Stimulated activated CD4-positive, alpha-beta T cell treated with anti-CD3 and anti-CD28 coated beads, Interleukin-1b, Interleukin-23, amount 100 ng/mL, for 1 hour (primary cell): ENCODE measurements at places on chromosomes 3 and 15.
A peak's percentile ranks its signal among the peaks of the same experiment; 100 is the strongest.

- DNase-seq, result no peak
Measured at GRCh38 chr3:72036899-72037298, 252.0 kb upstream of the PROK2 start.

DNA sequence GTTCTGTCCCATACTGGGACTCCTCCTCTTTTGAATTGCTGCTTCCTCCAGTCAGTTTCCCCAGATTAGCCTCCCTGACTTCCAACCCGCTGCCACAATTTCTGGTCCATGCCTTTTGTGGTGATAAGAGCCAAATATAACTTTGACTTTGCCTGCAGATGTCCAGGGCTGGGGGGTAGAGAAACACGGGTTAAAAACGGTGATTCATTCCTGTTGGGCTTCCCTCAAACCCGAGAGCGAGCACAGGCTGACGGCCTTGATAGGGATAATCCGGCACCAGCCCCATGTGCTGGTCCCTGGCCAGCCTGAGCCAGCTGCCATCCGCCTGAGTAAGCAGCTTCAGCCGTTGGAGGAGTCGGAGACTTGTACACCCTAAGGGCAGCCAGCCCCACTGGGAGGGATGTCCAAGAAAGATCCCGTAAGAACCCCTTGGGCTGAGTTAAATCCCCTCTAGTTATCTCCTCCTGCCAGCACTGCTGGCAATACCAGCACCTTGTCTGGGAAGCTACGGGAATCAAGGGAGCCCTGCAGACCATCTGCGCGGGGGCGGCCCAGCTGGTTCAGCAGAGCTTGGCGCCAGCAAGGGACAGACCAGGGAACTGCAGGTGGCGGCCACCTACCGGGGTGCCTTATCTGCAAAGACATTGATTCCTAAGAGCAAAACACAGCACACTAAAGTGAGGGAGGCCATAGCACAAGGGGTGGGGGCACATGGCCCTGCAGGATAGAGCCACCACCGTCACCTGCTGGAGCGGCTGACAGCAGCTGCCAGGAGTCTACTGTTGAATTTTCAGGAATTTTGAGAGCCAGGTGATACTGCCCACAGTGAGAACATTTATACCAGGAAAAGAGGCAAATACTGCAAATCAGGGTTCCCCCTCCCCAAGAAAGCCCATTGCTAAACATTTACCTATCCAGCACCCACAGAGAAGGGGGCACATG, 18.1 kb downstream of the CSPG4 start:
- no peak for DNase-seq

GRCh38 chr15:55290528-55291057, 980 bp upstream of the RAB27A start:
- peak; percentile 64 for DNase-seq

- no peak for DNase-seq
Measured at GRCh38 chr15:57549935-57550334, 41.8 kb upstream of the MYZAP start.

DNA sequence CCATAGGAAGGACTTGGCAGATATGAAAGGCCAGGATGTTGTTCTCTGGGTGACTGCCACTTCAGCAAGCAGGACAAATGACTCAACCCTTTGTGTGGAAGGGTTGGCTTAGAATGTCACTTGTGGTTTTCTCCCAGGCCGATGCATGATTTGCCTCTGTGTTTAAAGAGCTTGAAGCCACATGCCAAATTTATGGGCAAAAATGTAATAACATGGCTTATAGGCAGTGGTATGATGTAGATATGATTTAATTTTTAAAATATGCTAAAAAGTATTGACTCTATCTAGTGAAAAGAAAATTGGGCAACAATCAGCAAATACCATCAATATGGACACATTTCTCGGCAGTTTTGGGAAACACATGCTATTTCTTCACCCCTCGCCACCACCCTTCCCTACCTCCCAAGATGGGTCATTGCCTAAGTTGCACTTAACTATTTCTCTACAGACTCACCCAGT, 114.6 kb downstream of the CYP19A1 start:
- DNase-seq, result no peak

DNA sequence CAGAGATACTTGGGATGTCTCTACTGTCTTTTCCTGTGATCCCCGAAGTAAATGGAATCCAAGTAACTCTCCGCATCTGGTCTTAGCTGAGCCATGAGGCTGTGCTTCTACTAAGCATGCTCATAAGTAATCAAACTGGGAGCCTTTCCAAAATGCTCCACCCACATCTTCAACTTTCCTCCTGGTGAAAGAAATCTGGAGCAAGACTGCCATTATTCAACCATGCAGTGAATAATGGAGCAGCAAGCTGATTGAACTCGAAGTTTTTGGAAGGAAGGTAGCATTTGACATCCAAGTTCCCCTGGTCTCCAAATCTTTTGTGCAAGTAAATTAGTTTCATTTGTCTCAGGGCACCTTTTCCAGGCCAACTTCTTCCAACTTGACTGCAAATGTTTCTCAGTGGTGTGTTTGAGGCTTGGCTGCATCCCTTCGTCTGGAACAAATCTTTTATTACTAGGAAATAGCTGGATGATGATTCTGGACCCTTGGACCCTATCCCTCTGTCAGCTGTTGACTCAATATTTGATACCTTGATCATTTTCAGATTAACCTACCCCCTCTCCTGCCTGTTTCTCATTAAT, 19.4 kb downstream of the GXYLT2 start:
- no peak for DNase-seq

- DNase-seq, result no peak
Measured at GRCh38 chr3:16936233-16936632, 51.5 kb downstream of the PLCL2 start.

DNA sequence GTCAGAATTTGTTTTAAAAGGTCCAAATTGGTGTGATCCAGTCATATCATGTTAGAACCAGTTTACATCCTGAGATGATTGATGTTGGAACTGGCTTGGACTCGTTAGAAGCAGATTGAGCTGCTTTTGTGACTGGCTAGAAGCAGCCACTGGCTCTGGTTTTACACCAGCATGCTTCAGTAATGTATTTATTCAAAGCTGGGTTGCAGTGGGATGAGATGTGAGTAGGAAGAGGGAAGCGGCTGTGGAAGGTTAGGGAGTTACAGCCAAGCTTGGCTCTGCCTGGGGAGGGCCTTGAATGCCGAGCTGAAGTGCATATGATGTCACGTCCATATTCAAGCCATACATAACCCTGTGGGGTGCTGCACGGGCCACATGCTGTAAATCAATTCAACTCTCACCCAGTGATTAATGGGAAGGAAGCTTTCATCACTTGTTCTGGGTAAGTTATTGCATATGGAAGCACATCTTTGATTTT, 104.0 kb upstream of the SMAD3 start:
- no peak for DNase-seq

DNA sequence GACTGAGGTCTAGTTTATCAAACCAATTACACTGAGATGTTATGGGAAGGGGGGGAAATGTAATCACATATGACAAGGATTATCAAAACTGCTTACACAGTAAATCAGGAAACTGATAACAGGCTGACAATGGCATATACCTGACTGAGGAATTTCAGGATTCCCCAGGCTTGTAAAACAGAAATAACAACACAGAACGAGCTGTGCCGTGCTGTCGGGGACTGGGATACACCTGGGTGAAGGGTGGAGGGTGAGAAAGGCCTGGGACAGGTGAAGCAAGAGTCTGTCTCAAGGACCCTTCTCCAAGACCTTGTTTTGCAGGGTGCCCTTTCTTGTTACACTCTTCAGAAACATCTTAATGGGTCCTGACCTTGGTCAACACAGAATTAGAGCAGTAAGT, 29.4 kb downstream of the RORA start:
- no peak for DNase-seq

DNA sequence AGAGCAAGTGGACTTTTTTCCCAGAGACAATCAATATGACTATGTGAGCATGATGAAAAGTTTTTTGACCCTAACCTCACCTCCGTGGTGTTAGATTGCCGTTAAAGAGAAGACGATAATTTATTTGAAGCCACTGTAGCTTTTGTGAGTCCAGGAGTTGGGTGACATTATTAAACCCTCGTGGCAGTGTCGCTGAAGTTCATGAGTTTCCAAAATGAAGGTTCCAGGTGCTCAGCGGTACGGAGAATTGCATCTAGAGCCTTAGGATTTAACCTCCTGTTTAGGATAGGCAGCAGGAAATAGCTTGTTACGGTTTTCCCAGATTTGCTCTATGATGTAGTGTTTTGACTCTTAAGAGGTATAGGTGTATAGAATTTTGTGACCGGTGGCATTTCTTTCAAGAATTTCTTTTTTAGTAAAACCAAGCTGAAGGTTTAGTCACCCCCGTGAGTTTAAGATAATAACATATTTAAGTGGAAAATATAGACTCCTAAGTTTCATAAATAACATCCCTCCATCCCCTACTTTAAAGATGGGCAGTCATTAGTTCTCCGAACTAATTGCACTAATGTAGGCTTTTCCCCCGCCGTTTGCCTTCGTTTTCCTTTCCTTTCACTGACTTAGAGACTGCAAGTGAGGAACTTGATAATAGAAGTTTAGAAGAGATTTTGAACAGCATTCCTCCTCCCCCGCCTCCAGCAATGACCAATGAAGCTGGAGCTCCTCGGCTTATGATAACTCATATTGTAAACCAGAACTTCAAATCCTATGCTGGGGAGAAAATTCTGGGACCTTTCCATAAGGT, 2.0 kb downstream of the SMC4 start:
- DNase-seq, result no peak

DNA sequence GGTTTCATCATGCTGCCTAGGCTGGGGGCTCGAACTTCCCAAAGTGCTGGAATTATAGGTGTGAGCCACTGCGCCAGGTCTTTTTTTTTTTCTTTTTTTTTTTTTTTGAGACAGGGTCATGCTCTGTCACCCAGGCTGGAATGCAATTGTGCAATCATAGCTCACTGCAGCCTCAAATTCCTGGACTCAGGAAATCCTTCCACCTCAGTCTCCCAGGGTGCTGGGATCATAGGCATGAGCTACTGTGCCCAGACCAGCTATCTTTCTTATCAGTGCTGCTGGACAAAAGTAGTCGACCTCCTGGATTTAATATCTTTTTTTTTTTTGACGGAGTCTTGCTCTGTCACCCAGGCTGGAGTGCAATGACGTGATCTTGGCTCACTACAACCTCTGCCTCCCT, 60.8 kb downstream of the TFDP2 start:
- DNase-seq, result no peak

- no peak for DNase-seq
Measured at GRCh38 chr3:127349501-127350171, 61.8 kb upstream of the PRR20G start.

- no peak for DNase-seq
Measured at GRCh38 chr3:42276141-42277132, 10.5 kb upstream of the CCK start.

DNA sequence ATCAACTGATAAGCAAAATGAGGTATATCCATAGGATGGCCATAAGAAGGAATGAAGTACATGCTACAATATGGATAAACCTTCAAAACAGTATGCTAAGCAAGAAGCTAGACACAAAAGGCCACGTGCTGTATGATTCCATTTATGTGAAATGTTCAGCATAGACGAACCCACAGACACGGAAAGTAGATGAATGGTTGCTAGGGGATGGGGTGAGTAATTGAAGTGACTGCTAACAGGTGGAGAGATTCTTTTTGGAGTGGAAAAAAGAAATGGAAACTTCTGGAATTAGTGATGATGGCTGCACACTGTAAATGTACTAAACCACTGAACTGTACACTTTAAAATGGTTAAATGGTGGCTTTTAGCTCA, 630 bp upstream of the EFCAB12 start:
- DNase-seq, result no peak

DNA sequence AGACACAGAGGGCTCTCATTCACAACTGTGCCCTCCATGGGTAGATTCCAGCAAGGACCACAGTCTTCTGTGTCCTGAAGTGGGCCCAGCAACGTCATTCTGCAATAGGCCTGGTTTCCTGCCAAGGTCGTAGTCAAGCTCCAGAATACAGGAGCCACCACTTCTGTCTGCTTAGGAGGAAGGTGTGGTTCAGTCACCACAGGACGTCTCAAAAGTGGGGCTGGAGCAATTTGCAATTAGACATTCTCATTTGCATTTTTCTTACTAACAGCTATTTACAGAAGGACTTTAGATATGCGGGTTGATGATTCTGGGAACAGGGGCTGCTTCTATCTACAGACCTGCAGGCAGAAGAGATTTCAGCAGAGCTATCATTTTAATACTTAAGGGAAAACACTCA, 58.7 kb upstream of the MYRIP start:
- no peak for DNase-seq

GRCh38 chr3:46110701-46111493, 83.6 kb upstream of the XCR1 start:
- DNase-seq, result no peak
